ENCODE measurements at places on chromosomes 7 and 10.

GRCh38 chr10:14953424-14954000, 384 bp downstream of the DCLRE1C start:
- DNase-seq: no peak

- DNase-seq: no peak
These were observed 33.2 kb downstream of the DRGX start for GRCh38 chr10:49362596-49363260.

- DNase-seq: no peak
These were observed 96.6 kb upstream of the GPR26 start for GRCh38 chr10:123569436-123570035.

DNA sequence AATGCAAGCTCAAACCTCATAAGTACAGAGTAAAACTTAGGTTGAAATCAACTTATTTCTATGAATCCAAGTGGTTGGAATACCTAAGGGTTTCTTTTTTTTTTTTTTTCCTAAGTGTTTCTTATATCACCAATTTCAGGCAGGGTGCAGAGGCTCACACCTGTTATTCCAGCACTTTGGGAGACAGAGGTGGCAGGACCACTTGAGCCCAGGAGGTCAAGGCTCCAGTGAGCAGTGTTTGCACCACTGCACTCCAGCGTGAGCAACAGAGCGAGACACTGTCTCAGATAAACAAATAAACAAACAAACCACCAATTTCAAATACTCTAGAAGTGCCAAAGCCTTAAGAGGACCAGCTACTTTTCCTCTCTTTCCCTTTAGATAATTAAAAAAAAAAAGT, 39.2 kb upstream of the SPOCK2 start:
- DNase-seq: no peak

- DNase-seq: no peak
These were observed 21.7 kb downstream of the TRIM24 start for GRCh38 chr7:138481447-138482380.

Data from T-helper 2 cell (primary cell).